ENCODE measurements at places on chromosomes 3 and 15. TPM values are rescaled to one million over a fixed set of nuclear protein-coding genes. Genes with fewer than 3 reads are reported as not detected.

The SH3BP5 gene
- 12.9 TPM for total RNA-seq

The LARP6 gene
- 37.0 TPM for total RNA-seq

The SECISBP2L gene
- 52.0 TPM for total RNA-seq

The SCAANT1 gene
- total RNA-seq, result not detected

The EOMES gene
- total RNA-seq, result not detected

The OXTR gene
- 6.9 TPM for total RNA-seq

The MKRN3 gene
- total RNA-seq, result not detected

The TM4SF18 gene
- 21.5 TPM for total RNA-seq

The NIT2 gene
- 25.5 TPM for total RNA-seq

The UBAP1L gene
- under 0.01 TPM for total RNA-seq

The CFAP92 gene
- not detected for total RNA-seq

The SPATA12 gene
- 0.10 TPM for total RNA-seq

The PRSS50 gene
- not detected for total RNA-seq

The LCTL gene
- total RNA-seq, result 0.50 TPM

The KY gene
- 0.65 TPM for total RNA-seq

The BTD gene
- 35.7 TPM for total RNA-seq

The KCNH8 gene
- total RNA-seq, result 0.05 TPM

The CACNA2D2 gene
- total RNA-seq, result 0.17 TPM

The KLHL6 gene
- total RNA-seq, result not detected
